ENCODE measurements at places on chromosomes 3 and 15. TPM values are rescaled to one million over a fixed set of nuclear protein-coding genes. Genes with fewer than 3 reads are reported as not detected.

The CHL1 gene
- total RNA-seq, result 0.09 TPM

The SOX2 gene
- total RNA-seq, result not detected

The CCR3 gene
- not detected for total RNA-seq

The UNC45A gene
- 141 TPM for total RNA-seq

The CADPS gene
- not detected for total RNA-seq

The CPNE4 gene
- total RNA-seq, result not detected

The NMNAT3 gene
- total RNA-seq, result 1.1 TPM

The GOLGA6A gene
- not detected for total RNA-seq

The TLR9 gene
- total RNA-seq, result under 0.01 TPM

The CTDSPL gene
- total RNA-seq, result 107 TPM

The GPR149 gene
- not detected for total RNA-seq

The MYH15 gene
- under 0.01 TPM for total RNA-seq

The CELF6 gene
- 0.17 TPM for total RNA-seq

The SPINT1 gene
- total RNA-seq, result 3.7 TPM

The C2CD4A gene
- 2.7 TPM for total RNA-seq

The CPNE9 gene
- not detected for total RNA-seq

The DET1 gene
- total RNA-seq, result 3.2 TPM

The GOLGA8M gene
- 0.51 TPM for total RNA-seq

The EOGT gene
- total RNA-seq, result 56.6 TPM

The FLNB gene
- 796 TPM for total RNA-seq

The KLF13 gene
- total RNA-seq, result 35.2 TPM

The CNTN4 gene
- total RNA-seq, result 0.17 TPM

The ZBTB47 gene
- 19.6 TPM for total RNA-seq

The ECE2 gene
- not detected for total RNA-seq

Measured in dermis blood vessel endothelial cell (primary cell).